ENCODE measurements at places on chromosomes 6 and 20.

DNA sequence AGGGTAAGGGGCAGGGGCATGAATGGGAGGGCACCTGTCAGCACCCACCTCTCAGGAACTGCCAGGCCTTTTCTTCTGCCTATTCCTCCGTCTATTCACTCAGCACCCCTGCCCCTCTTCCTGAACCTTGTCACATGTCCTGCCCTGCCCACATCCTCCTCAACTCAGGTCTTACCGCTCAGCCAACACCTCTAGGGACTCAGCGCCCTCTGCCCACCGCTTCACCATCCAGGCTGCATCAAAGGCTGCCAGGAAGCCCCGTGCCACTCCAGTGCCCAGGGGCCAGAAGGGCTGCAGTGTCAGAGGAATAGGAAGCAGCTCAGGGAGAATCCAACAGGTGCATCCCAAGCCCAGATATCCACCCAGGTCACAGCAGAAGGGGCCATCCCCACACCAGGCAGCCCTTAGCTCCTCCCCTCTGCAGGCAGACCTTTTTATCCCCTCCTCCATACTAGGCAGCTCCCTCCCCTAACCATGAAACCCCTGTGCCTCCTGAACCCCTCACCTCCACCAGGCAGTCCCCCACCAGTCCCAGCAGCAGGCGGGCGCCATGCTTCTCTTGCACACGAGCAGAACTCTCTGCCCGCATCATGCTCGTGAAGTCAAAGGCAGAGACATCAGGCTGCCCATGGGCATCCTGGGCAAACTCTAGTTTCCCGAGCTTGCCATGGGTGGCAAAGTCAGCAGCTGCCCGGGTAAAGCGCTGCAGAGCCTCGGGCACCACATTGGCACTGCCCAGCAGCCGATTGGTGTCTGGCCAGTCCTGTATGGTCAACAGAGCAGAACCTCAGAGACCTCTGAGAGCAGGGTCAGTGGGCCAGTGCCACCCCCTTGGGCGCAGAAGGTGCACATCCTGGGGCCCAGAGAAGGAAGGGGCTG is 5.5 kb downstream of the MICAL1 start:
- no peak for ATAC-seq

GRCh38 chr20:11391591-11391990 is 526.1 kb upstream of the BTBD3 start:
- no peak for ATAC-seq

DNA sequence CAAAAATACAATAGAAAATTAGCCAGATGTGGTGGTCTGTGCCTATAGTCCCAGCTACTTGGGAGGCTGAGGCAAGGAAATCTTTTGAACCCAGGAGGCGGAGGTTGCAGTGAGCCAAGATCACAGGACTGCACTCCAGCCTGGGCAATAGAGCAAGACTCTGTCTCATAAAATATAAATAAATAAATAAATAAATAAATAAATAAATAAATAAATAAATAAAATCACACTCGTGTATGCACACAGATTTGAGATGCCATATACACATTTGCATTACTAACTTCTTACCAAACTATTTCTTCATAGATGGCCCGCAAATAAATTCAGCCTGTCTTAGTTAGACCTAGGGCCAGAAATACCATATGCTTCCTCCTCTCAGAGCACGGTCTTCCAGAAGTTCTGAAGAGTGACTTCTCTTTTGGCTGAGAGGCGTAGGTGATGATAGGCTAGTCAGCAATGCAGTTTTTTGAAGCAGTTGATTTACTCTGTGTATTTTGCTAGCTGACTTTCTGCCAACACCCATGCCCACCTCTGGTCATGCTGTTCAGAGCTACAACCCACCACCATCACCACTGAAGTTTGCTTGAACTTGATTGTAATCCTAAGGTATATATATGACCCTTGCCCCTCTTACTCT is 150.1 kb downstream of the SASH1 start:
- ATAC-seq, result peak; percentile 6

DNA sequence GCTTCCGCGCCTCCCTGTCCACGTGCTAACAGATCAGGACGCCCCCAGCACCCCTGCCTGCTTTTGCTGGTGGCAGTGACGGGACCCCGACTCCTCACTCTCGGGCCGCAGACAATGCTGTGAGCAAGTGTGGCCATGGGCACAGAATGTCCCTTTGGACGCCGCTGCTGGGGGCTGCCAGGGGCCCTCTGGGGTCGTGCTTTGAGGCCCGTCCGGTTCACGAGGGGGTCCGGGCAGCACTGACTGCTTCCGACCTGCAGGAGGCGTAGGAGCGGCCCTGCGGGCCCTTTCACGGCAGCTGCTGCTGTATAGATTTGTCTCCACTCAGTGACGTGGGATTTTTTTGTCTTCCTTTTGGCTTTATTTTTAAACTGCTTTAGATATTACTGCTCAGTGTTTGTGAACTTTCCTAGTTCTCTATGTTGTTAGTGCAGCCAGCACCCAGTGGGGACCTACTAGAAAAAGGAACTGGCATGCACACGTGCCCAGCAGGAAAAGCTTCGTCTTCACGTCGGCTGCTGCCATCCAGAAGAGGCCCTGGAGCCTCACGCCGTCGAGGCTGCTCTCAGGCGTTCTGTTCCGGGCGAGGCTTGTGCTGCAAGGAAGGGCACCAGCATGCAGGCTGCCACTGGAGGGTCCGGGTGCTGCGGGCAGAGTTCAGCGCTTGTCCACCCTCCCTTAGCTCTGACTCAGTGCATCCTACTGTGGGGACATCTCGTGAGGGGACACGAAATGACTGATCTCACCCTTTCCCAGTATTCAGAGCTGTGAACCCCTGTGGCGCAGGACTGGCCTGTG is 21.7 kb downstream of the UCKL1 start:
- ATAC-seq, result no peak

DNA sequence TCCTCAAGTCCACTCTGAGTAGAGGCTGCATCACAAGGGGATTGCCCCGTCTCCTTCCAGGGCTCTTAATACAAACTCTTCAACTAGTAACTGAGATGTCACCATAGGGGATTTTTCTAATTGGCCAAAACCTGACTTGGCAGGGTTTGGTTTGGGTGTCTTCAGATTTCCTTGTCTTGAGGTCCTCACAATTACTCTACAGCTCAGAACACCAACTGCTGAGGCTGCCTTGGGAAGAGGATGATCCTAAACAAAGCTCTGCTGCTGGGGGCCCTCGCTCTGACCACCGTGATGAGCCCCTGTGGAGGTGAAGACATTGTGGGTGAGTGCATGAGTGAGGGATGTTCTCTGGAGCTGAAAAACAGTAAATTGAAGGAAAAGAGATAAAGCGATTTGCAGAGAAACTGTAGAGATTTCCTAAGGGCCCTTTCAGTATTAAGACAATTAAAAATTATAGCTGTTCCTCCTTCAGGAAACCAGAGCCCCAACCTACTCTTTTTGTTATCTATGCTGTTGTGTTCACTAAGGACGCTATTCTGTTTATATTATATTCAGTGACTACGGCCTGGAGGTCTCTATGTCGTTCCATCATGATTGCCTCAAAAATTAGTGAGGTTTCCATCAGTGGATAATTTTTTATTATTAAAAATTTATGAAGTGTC is at the start of gene HLA-DQA1:
TSS of gene HLA-DQA1 (plus strand) at position 188 of the 662 bp plus-strand sequence. CDS start at position 241, 53 bp downstream.
- ATAC-seq, result no peak

GRCh38 chr6:80460257-80460865 is 353.9 kb downstream of the BCKDHB start:
- ATAC-seq, result no peak

DNA sequence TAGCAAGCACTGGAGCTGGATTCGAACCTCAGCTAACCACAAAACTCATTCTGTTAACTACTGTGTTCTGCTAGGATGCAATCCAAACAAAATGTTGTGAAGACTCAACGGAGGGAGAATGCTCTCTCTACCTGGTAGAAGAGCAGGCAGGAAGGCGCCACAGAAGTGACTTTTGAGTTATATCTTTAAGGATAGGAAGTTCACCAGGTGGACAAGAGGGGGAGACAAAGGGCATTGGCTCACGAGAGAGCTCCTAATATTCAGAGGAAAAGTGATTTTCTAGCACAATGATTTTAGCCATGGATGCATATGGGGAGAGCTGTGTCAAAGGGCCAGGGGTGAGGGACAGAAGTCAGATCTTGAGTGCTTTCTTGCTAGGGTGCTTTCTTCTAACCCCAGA is 108.4 kb upstream of the MAFB start:
- ATAC-seq, result peak; percentile 32

DNA sequence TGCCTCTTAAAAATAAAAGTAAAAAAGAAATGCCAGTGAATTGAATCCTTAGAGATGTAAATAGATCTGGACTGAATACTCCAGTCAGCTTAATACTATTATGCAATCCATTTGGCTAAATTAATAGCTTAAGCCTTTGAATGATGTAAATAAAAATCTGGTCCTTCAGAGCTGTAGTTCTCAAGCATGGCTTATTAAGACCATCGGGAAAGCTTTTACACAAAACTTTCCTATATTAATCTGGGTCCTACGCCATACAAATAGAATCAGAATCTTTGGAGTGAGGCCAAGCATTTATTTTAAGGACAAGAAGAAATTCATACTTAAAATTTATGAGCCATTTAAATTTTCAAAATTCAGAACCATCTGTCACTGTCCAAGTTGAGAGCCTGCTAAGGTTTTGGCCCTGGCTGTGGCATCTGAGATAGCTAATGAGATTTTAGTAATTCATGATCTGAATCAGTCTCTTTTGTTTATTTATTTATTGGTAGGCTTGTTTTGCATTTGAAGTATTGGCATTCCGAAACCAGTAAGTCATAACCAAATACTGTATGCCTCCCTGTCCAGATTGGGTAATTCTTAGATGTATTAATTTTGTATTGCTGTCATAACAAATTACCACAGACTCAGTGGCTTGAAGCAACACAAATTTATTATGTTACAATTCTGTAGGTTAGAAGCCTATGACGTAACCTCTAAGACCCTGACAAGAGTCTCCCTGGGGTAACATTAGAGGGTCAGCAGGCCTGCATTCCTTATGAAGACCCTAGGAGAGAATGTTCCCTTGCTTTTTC is 228.1 kb upstream of the RAB32 start:
- ATAC-seq, result no peak

- no peak for ATAC-seq
Measured at GRCh38 chr6:14758421-14759081, 487.3 kb upstream of the JARID2 start.

GRCh38 chr6:133503336-133503729 is 262.2 kb downstream of the EYA4 start:
- ATAC-seq, result no peak

All from motor neuron (in vitro differentiated cells).